ENCODE measurements at places on chromosomes 16 and 17.
A peak's percentile ranks its signal among the peaks of the same experiment; 100 is the strongest.

DNA sequence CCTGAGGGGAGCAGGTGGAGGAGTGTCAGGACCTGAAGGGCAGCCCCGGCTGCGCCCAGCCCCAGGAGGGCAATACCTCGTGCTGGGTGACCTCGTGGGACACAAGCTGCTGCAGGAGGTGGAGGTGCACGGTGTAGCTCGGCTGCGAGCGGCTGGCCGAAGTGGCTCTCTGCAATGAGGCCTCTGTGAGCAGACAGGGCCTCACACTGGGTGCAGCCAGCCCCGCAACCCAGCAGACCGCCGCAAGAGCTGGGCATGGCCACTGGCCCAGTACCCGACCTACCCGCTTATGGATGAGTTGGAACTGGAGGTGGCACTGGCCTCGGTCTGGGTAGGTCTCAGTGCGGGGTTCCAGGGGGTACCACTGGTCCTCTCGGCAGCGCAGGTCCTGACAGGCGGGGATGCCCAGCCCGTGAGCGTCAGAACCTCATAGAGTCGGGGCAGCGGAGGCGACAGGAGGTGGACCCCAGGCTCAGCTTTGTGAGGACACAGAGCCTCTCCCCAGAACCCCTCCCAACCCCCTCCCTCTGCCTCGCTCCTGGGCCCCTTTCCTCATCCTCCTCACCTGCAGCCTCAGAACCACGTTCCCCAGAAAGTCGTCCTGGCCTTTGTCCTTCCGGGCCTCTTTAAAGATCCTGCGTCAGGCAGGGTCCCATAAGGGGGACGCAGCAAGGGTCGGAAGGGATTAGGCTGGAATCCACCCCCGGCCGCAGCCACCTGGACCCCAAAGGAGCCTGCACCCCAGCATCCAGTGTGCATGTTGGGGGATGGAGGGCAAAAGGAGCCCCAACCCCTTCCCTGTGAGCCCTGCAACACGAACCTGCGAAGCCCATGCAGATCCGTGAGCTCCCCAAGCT, 4.0 kb downstream of the UNC13D start:
- no peak for DNase-seq

GRCh38 chr16:11679941-11680911, 12.0 kb downstream of the SNN start:
- DNase-seq, result peak; percentile 9

DNA sequence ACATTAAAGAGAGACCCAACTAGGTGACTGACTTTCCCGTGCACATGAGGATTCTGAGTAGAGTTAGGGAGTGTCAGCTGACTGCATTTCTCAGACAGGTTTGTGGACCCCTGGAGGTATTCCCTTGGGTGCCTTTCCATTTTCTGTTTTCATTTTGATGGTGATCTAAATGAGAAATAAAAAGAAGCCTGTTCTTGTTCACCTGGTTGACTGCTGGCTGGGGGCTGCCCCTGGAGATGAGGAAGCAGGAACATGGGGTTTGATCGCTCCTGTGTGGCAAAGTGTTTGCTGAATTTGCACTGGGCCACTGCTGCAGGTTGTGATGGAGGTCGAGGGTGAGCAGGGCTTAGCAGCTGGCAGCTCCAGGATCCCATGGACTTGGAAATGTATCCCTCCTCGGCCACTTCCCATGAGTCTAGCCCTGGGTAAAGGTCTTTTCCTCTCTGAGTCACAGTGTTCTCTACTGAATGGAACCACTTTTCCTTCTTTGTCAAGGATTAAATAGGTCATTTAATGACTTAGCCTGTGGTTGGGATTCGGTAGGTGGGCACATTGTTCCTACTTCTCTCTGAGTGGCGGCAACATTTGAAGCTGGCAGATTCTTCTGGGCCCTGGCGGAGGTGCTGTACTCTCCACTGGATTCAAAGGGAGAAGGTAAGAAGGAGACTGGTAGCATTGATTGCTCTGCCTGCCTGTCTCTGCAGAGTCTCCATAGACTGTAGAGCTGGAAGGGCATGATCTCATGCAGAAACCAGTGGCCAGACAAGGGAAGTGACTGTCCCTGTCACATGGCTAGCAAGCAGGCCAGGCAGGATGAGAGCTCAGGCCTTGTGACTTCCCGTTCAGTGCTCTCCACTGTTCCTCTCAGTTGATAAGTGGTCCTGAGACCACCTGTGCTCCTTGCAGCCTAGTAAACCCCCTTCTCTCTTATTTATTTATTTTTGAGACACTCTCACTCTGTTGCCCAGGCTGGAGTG, 17.9 kb downstream of the SNX29 start:
- DNase-seq, result no peak

DNA sequence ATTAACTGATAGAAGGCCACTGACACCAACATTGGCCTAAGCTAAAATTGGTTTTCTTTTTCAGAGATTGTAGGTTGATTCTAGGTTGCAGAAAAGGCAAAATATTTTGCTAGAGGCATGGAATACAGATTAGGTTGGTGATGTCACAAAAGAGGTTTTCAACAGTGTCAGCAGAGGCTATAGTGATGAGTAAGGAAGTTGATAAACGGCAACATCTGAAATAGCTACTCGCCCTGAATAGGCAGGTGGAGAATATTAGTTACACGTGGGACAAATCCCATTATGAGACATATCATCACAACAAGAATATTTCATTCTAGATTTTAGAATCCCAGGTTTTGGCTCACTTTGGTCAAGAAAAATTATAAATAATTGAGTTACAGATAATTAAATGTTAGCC, 1.5 kb upstream of the TOM1L1 start:
- no peak for DNase-seq

Measured in NAMALWA (cell line).